Caco-2 (cell line): ENCODE measurements at places on chromosomes 4 and X. TPM values are rescaled to one million over a fixed set of nuclear protein-coding genes. Genes with fewer than 3 reads are reported as not detected.
A peak's percentile ranks its signal among the peaks of the same experiment; 100 is the strongest.

Gene AWAT2
- total RNA-seq = not detected in 2 replicates

DNA sequence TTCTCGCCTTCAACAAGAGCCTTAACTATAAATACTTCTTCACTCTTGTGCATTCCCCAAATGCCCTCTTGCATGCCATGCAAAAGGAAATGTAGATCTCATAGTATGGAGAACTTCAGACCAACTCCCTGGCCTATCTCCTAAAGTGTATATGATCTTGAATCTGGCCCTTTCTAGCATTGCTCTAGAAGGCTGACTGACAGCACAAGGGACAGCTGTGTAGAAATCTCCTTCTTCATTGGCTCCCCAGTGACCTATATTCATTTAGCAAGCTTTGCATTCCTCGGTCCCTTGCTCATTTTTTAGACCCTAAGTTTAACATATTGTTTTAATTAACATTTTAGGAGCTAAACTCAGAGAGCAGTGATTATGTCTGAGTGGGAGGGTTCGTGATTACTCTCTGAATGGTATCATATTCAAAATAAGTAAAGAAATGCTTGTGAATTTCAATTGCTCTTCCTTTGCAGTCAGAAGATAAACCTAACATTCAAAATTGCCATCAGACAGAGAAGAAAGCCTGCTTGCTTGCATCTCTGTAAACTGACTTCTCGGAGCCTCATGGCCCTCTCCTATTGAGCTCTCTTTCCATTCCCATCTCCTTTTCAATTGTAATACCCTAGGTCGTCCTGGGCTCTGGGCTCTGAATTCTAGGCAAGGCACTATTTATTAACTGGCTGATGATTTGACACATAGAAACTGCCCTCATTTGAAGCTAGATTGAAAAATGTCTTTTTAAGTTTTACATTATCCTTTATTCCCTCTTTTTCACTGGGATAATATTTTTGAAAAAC is 120.3 kb upstream of the PRKG2 start:
- H3K4me1 ChIP-seq = no peaks in the 10 kb centered on the region
- DNase-seq = no peak
- H3K27me3 ChIP-seq = no peaks in the 10 kb centered on the region
- H3K27ac ChIP-seq = no peak overlapping the region
- H3K36me3 ChIP-seq = no peaks in the 10 kb centered on the region

GRCh38 chr4:55866973-55867574 is 13.6 kb downstream of the EXOC1 start:
- peaks cover 9% of the 10 kb centered on the region for H3K4me1 ChIP-seq
- peak; percentile 41 for DNase-seq
- H3K36me3 ChIP-seq = no peaks in the 10 kb centered on the region; the same call in 1 of the 2 replicates

Gene AFM
- 2.5 and 4.1 TPM in 2 replicates for total RNA-seq

DNA sequence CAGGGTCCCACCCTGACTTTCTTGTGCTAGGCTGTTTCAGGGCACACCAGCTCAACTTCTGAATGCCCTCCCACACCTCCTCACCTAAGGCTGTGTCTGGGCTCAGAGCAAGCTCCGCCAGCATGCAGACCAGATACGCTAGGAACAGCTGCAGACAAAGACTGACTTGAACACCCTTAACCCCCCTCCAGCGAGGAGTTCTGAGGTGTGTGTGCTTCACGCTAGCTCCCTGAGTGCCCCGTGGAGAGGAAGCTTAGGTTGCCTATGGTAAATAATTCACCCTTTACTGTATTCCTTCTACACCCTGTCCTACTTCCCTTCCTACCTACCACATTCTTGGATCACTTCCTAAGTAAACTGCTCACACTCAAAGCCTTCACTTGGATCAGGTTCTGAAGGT is 115.0 kb downstream of the VCX3B start:
- H3K27ac ChIP-seq = no peak overlapping the region
- no peaks in the 10 kb centered on the region for H3K36me3 ChIP-seq
- H3K4me3 ChIP-seq = no peak overlapping the region
- DNase-seq = no peak
- no peaks in the 10 kb centered on the region for H3K4me1 ChIP-seq

Gene MGARP
- 0.23 and 0.26 TPM in 2 replicates for total RNA-seq

Gene SOWAHD
- 2.0 and 2.2 TPM in 2 replicates for total RNA-seq

DNA sequence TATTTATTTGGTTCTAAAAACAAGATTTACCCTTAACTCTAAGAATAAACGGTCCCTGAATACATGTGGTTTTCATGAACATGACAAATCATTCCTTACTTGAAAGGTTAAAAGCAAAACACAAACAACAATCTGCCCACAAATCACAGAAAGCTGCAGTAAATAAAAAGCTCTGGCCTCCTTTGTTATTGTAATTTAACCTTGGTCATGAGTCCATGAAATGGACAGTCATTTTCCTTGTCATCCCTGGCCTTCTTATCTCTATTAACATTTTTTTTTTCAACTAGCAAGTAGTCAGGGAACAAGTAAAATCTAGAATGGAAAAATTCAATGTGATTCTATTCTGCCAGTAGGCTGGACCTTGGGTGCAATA is 92.7 kb downstream of the SCD5 start:
- no peak overlapping the region for H3K27ac ChIP-seq
- DNase-seq = no peak
- H3K4me1 ChIP-seq = no peaks in the 10 kb centered on the region
- no peaks in the 10 kb centered on the region for H3K27me3 ChIP-seq

Gene BMPR1B
- total RNA-seq = 8.7 and 9.9 TPM in 2 replicates

Gene FOXO4
- total RNA-seq = 13.7 and 17.4 TPM in 2 replicates

DNA sequence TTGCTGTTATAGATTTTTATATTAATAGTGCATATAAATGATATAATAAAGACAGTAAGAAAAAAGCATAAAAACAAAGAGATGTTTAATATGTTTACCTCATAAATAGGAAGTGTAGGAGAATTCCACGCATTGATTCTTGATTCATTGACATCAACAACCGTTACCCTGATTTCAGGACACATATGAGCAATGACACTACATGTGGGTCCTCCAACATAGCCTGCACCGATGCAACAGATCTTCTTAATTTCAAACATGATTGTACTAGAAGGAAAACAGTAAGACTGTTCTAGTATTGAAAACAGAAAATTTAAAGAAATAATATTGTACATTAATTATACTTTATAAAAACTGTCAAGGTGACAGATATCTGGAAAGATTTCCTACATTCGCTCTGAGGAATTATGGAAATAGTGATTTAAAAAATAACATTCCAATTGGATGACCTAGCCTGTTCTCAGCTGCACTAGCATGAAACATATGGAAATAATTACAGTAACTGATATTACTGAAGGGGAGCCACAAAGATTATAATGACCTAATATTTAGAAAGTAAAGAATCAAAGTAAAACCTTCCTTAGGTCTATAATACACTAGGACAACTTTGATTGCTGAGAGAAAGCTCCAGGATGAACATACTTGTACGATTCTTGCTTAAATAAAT is 5.9 kb downstream of the UGDH start:
- no peaks in the 10 kb centered on the region for H3K27me3 ChIP-seq
- no peaks in the 10 kb centered on the region for H3K36me3 ChIP-seq
- H3K4me1 ChIP-seq = no peaks in the 10 kb centered on the region; the same call in 1 of the 2 replicates
- H3K27ac ChIP-seq = no peak overlapping the region
- DNase-seq = no peak
- H3K4me3 ChIP-seq = no peak overlapping the region

DNA sequence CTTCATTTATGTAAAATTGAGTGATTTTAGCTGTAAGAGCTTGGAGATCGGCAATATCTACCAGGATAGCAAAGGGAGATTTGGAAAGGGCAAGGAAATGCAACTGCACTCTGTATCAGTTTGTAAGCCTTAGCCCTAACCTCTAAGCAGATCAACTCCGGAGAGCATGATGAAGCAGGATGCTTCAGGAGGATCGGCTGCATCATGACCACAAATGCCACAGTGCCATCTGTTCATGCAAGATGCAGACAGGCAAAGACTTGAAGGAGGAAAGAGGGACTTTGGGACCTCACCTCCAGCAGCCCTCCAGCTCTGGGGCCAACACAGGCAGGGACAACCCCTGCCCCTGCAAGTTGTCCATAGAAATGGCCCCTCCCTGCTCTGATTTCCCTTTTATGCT is 377.6 kb upstream of the GATB start:
- H3K36me3 ChIP-seq = no peaks in the 10 kb centered on the region
- DNase-seq = no peak
- H3K4me1 ChIP-seq = no peaks in the 10 kb centered on the region
- H3K27ac ChIP-seq = no peak overlapping the region
- H3K27me3 ChIP-seq = no peaks in the 10 kb centered on the region

DNA sequence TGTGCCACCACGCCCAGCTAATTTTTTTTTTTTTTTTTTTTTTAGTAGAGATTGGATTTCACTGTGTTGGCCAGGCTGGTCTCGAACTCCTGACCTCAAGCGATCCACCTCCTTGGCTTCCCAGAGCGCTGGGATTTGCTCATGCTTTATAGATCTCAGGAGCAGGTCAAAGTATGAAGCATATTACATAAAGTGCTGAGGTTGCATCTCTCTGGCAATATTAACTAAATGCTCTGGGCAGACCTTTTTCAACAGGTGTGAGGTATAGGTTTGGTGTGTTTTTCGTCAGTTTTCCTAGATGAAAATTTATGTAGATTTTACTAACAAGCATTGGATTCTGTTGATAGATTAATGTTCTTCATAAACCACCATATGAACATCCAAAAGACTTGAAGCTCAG is 19.3 kb upstream of the GCNA start:
- no peaks in the 10 kb centered on the region for H3K27me3 ChIP-seq
- H3K4me3 ChIP-seq = no peak overlapping the region
- no peak overlapping the region for H3K27ac ChIP-seq

Gene PFKFB1
- 0.21 TPM in 1 of 2 replicates, not detected in the other for total RNA-seq

- no peaks in the 10 kb centered on the region for H3K4me1 ChIP-seq
- no peaks in the 10 kb centered on the region for H3K27me3 ChIP-seq
- no peak for DNase-seq
- H3K4me3 ChIP-seq = no peak overlapping the region
- H3K36me3 ChIP-seq = no peaks in the 10 kb centered on the region
Measured at GRCh38 chr4:92237559-92237958, 66.2 kb upstream of the GRID2 start.

GRCh38 chr4:4875611-4876010 is 16.1 kb downstream of the MSX1 start:
- H3K36me3 ChIP-seq = no peaks in the 10 kb centered on the region
- no peak overlapping the region for H3K4me3 ChIP-seq
- no peak overlapping the region for H3K27ac ChIP-seq
- H3K27me3 ChIP-seq = no peaks in the 10 kb centered on the region

DNA sequence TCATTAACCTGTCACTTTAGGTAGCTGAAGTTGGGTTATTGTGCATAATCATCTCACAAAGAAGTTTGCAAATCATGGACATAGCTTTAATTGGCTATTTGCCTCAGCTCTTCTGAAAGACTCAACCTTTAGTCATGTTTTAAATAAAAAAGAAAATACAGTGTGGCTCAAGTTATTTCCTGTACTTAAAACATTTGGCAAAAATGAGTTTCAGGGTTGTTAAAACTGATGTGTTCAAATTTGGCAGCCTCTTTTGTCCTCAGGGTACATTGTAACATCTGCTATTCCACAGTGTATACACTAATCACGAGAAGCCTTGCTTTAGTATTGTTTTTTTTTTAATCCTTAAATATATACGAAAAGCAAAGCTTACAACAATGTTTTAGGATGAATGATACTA is 31.5 kb upstream of the HPGD start:
- no peaks in the 10 kb centered on the region for H3K27me3 ChIP-seq
- no peak overlapping the region for H3K27ac ChIP-seq
- DNase-seq = no peak
- no peaks in the 10 kb centered on the region for H3K36me3 ChIP-seq
- no peak overlapping the region for H3K4me3 ChIP-seq
- H3K4me1 ChIP-seq = no peaks in the 10 kb centered on the region

GRCh38 chr4:14339715-14340114 is 662.6 kb upstream of the CPEB2 start:
- H3K27ac ChIP-seq = no peak overlapping the region
- H3K27me3 ChIP-seq = no peaks in the 10 kb centered on the region
- no peak for DNase-seq
- H3K4me1 ChIP-seq = no peaks in the 10 kb centered on the region

DNA sequence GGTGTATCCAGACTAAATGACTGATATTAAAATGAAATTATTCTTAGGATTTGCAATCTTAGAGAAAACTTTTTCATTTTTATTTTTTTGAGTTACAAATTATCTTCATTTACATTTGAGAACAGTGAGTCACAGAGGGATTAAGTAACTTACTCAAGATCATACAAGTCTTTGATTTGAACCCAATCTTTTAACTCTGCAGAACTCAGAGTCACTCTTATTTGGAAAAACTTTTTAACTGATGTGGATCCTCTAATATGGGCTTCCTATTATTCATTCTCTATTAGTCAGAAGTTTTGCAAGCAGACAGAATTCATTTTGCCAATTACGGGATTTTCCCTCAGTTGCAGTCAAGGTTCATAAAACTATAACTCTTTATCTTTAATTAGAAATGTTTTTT is 20.1 kb downstream of the HPRT1 start:
- no peaks in the 10 kb centered on the region for H3K4me1 ChIP-seq
- H3K4me3 ChIP-seq = no peak overlapping the region
- no peak for DNase-seq
- H3K27ac ChIP-seq = no peak overlapping the region
- H3K27me3 ChIP-seq = no peaks in the 10 kb centered on the region
- H3K36me3 ChIP-seq = no peaks in the 10 kb centered on the region

Gene PF4V1
- not detected in 2 replicates for total RNA-seq

Gene NHSL2
- total RNA-seq = 0.18 and 0.39 TPM in 2 replicates

- H3K27ac ChIP-seq = no peak overlapping the region
- DNase-seq = no peak
- H3K4me1 ChIP-seq = peaks cover 15% of the 10 kb centered on the region
- H3K36me3 ChIP-seq = no peaks in the 10 kb centered on the region
- H3K4me3 ChIP-seq = no peak overlapping the region
Measured at GRCh38 chr4:174483792-174484191, 38.5 kb downstream of the HPGD start.

DNA sequence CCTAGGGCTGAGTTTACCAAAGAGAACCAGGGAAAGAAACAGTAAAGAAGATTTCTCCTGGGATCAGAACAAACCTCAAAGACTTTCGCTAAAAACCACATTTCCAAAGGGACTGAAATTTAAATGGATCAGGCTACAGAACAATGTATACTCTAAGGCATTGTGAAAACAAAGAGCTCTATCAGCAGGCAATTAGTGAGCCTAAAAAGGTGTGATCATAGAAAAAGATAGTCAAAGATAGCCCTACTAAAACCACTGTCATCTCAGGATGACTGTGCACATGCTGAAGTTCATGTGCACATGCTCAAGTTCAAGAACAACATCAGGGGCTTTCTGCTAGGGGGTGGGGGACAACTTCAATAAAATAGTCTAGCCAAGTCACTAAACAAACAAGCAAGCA is 12.9 kb upstream of the SMIM10L2A start:
- H3K4me1 ChIP-seq = no peaks in the 10 kb centered on the region
- H3K27ac ChIP-seq = no peak overlapping the region
- no peaks in the 10 kb centered on the region for H3K36me3 ChIP-seq
- no peak overlapping the region for H3K4me3 ChIP-seq
